Esophagus squamous epithelium (tissue), 5 donors: ENCODE measurements at places on chromosomes 12 and 14. TPM values are rescaled to one million over a fixed set of nuclear protein-coding genes. Genes with fewer than 3 reads are reported as not detected.

The LGMN gene
- total RNA-seq: 54.3 TPM

The KHNYN gene
- 47.6 TPM for total RNA-seq

The SYNE3 gene
- 9.2 TPM for total RNA-seq

The ABCB9 gene
- 3.4 TPM for total RNA-seq
